Left renal cortex interstitium (tissue), 4 donors: ENCODE measurements at places on chromosomes 5 and 9. TPM values are rescaled to one million over a fixed set of nuclear protein-coding genes. Genes with fewer than 3 reads are reported as not detected.

CDHR2 gene
- polyA plus RNA-seq: 22.6 TPM

BHMT2 gene
- polyA plus RNA-seq: 58.5 TPM

RETREG1 gene
- polyA plus RNA-seq: 37.1 TPM

CCIN gene
- 0.27 TPM for polyA plus RNA-seq

TMOD1 gene
- polyA plus RNA-seq: 2.2 TPM

SPATA31D4 gene
- not detected for polyA plus RNA-seq

WDR38 gene
- polyA plus RNA-seq: 0.31 TPM

OGN gene
- 78.7 TPM for polyA plus RNA-seq

ISCA1 gene
- 62.7 TPM for polyA plus RNA-seq

RASEF gene
- polyA plus RNA-seq: 7.0 TPM

SEMA6A gene
- polyA plus RNA-seq: 48.5 TPM

SLIT3 gene
- 57.0 TPM for polyA plus RNA-seq

PCDHGC4 gene
- 2.8 TPM for polyA plus RNA-seq

POU5F2 gene
- 0.01 TPM for polyA plus RNA-seq

PCDHGA3 gene
- 3.4 TPM for polyA plus RNA-seq

PARP8 gene
- polyA plus RNA-seq: 16.1 TPM

ANKRD18A gene
- 5.9 TPM for polyA plus RNA-seq

CA9 gene
- polyA plus RNA-seq: 0.92 TPM

LECT2 gene
- 4.0 TPM for polyA plus RNA-seq

BARHL1 gene
- not detected for polyA plus RNA-seq

ADAM19 gene
- 9.8 TPM for polyA plus RNA-seq

CDC25C gene
- 6.6 TPM for polyA plus RNA-seq

CNTNAP3B gene
- 12.1 TPM for polyA plus RNA-seq

GZMA gene
- polyA plus RNA-seq: 0.52 TPM
